Activated CD4-positive, alpha-beta T cell treated with anti-CD3 and anti-CD28 coated beads for 48 hours (primary cell): ENCODE measurements at places on chromosomes 16 and 17.

DNA sequence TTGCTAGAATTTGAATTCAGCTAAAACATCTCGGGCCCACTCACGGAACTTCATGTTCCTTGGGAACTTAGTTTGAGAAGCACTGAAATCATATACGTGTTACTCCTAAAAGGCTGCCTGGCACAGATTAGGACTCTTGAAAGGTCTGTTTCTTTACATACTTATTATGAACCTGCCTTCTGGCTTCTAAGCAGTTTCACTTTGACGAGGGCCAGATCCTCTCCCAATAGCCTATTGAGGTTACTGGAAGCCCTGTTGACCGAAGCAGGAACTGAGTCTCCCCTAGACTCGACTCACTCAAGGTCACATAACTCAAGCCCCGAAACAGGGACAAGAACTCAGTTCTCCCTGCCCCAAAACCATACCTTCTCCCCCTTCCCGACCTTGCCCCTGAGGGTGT, 121.9 kb upstream of the PLCG2 start:
- no peak for DNase-seq

- DNase-seq: no peak
These were observed 36.8 kb downstream of the ASPA start for GRCh38 chr17:3512505-3513171.

DNA sequence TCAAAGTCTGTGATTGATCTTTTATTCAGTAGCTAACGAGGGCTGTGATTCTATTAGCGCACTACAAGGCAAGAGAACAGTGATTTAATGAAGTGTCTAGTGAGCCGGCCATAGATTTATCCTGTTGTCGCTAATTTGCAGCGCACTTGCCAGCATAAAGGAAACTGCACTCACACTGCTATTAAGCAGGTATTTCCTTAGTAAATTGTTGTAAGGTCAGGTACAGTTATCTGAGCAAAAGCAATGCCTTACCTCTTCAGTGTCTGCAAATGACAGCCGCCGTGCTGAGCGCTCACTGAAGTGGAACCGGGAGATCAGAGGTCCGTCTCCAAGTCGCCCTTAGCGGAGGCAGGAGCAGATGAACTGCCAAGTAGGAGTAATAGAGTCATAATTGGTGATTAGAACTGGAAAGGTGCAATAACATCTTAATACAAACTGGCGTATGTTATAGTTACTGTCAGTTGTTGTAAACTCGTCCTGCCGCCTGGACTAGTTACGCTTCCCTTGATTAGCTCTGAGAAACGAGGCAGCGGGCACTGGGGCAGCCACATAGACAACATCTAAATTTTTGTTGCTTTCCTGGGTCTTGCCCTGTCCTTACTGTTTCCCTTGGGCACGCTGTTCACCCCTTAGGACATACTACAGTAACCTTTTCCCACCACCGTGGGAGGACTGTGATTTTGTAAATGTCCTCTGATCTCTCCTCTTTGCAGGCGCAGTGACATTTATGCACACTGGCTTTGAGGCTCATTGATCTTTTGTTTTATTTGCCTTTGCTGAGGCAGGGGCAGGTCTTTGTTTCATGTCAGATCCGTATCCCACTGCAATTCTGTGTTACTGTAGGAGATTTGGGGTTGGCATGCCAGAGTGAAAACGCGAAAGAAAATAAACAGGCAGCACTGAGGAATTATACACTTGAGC, 363.1 kb downstream of the WWOX start:
- no peak for DNase-seq

GRCh38 chr17:50928646-50929045, 62.5 kb upstream of the TOB1 start:
- no peak for DNase-seq

DNA sequence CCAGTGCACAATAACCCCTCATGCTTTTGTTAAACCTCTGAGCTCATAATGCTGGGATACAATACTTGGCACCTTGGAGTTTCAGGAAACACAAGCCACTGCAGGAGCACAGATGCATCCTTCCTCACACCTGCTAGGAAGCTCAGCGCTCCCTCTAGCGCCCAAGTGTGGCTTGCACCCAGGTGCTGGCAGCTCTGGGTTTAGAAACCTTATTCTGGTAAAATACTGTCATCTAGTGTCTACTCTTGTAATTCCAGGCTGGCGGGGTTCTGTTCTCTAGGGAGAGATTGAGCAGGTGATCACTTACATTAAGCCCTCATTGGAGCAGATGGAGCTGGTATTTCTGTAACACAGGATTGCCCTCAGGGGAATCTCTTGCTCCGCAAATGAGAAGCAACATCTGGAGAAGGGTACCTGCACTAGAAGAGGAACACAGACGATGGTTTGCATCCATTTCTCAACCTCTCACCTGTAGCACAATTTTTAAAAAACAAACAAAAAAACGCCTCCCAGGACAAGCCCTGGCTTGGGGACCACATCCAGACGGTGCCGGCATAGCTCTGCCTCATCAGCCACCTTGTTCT, 1.5 kb downstream of the CCL1 start:
- DNase-seq: peak; percentile 88

GRCh38 chr16:53511084-53511402, 8.0 kb upstream of the AKTIP start:
- DNase-seq: no peak

- no peak for DNase-seq
These were observed 18.7 kb downstream of the MPRIP start for GRCh38 chr17:17060930-17061329.

DNA sequence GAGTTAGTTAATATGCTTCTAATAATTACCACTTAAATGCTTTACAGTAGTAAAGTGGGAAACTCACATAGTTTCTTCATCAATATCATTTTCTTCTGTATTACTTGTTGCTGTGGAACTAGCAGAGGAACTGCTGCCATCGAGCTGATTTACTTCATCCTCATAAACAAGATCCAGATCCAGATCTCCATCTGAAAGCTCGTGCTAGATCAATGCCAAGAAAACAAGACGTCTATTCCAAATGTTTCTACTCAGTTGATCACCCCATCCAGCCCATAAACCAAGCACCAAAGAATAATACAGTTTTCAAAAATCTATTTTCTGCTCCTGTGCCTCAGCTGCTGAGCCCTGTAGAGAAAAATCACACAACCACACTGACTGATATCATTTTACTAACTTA, 59.1 kb downstream of the TRIM37 start:
- no peak for DNase-seq

DNA sequence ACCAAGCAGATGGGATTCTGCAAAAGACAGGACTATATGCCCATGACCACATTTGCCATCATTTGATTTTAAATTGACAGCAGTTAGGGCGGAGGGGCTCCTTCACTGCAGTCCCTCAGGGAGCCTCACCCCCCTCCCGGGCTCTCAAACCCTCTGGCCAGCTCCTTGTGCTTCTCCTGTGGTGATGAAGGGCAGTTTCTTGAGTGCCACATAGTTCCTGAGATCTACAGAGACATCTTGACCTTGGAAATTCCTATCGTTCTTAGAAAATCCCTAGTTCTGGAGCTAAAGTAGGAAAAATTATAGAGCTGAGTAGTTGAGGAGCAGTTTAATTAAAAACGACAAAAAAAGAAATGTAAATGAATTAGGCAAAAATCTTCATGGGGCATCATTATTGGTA, 231.5 kb downstream of the CCDC182 start:
- no peak for DNase-seq

DNA sequence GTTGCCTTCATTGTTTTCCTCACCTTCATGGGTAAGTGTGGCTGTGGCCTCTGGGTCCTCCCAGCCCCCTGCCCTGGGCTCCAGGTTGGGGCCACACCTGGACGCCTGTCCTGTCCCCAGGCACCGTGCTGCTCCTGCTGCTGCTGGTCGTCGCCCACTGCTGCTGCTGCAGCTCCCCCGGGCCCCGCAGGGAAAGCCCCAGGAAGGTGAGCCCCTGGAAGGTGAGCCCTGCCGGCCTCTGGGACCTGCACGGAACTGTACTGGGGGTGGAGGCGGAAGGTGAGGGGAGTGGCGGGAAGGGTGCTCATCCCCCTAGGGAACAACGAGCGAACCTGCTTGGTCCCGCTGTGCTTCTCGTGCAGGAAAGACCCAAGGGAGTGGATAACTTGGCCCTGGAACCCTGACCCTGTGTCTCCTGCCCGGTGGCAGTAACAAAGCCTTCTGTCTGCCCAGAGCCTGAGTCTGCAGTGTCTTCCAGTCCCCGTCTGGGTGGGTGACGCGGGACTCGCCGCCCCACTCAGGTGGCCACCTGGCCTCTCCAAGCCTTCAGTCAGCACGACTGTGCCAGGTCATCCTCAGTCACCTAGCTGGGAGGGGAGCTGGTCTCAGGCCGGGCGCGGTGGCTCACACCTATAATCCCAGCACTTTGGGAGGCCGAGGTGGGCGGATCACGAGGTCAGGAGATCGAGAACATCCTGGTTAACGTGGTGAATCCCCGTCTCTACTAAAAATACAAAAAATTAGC, 831 bp downstream of the SMIM22 start:
- no peak for DNase-seq

GRCh38 chr16:630249-630814, 453 bp upstream of the WFIKKN1 start:
- DNase-seq: no peak

DNA sequence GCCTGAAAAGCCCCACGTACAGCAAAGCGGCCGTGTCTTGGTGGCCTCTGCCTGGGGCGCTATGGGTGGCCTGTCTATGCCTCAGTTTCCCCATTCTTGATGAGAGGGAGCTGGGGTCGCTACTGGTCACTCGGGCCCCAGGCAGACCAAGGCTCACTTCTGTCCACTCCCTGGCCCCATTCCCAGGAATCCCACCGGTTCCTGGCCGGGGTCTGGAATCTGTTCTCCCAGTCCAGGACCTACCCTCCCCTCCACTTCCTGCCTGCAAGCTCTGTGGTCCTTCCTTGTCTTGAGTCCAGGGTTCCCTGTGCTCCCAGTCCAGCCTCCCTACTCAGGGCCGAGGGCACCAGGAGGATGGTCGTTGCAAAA, 24.5 kb downstream of the METRNL start:
- no peak for DNase-seq

GRCh38 chr16:14354561-14355351, 275.3 kb downstream of the PARN start:
- DNase-seq: peak; percentile 65

GRCh38 chr16:73317321-73317857, 269.5 kb upstream of the ZFHX3 start:
- no peak for DNase-seq

- DNase-seq: peak; percentile 66
These were observed 4.5 kb downstream of the TRPV2 start for GRCh38 chr17:16419929-16420271.

DNA sequence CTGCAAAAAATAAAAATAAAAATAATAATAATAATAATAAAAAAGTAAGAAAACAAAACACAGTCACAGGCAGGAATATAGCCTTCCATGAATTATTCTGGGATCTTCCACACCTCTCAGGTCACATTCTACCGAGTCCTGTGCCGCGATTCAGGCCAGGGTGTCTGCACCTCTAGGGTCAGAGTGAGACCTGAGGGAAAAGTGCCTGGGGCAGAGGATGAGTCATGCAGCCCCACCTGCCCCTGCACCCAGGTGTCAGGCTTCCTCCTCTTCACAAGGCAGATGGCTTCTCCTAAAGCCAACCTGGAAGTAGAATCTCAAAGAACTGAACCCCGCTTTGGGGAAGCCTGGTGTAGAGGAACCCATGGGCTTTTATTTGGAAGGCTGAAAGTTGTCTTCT, 283.7 kb downstream of the CPPED1 start:
- DNase-seq: no peak

DNA sequence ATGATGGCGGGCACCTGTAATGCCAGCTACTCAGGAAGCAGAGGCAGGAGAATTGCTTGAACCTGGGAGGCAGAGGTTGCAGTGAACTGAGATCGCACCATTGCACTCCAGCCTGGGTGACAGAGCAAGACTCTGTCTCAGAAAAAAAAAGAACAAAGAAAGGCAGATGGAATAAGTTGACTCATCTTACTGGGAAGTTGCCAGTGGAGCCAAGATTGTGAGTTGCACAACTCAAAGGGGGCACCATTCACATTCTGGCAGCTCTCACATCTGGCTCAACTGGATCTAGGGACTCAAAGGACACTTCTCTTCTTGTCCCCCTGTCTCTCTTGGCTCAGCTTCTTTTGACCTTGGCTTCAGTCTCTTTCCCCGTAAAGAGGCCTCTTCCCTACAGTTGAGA, 53.7 kb upstream of the ETV4 start:
- DNase-seq: no peak

GRCh38 chr16:28924399-28924761, 658 bp downstream of the RABEP2 start:
- no peak for DNase-seq

DNA sequence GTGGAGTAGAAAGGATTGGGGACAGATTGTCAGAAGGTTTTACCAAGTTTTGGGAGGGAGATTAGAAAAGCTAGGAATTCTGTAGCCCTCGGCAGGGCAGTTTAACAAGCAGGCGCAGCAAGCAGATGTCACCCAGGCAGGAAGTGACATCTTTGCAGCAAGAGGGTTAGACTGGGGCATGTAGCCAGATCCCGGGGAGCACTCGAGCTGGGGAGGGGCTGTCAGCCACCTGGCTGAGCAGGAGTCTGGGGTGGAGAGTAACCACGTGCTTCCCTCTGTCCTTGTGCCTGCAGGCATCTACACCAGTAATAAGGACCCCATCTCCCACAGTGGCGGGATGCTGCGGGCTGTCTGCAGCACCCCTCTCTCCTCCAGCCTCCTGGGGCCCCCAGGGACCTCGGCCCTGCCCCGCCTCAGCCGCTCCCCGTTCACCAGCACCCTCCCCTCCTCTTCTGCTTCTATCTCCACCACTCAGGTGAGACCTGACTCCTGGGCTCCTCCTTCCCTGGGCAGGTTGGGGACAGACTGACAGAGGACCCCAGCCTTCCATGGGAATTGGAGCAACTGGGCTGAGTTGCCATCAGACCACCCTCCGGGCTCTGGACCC, 12.2 kb downstream of the MLLT6 start:
- no peak for DNase-seq

GRCh38 chr17:64281962-64282752, 19.1 kb upstream of the TEX2 start:
- peak; percentile 69 for DNase-seq

GRCh38 chr17:73342050-73342522, 30.3 kb upstream of the CDC42EP4 start:
- no peak for DNase-seq

DNA sequence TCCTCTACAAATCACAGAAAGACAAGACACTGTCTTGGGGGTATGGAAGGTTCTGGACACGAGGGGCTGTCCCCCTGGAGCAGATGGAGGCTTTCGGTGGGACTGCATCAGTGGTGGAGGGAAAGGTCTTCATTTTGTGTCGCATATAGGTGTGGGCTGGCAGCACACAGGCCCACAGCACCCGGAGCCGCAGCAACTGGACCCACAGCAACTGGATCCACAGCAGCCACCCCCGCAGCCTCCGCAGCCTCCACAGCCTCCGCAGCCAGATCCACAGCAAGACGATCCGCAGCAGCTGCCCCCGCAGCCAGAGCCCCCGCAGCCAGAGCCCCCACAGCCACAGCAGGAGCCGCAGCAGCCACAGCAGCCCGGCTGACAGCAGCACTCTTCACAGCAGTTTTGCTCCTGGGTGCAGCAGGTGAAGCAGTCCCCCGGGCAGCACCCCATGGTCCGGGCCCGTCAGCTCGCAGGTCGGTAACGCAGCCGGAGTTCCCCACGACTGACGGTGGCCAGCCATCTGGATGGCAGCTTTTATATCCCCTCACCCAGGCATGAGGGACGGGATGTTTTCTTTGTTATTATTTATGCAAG, at the start of gene KRTAP17-1:
Gene KRTAP17-1, minus strand, starts transcription at position 507 of the 591 bp plus-strand sequence. Its CDS starts 60 bp downstream, at position 447.
- DNase-seq: no peak
